Activated CD8-positive, alpha-beta T cell treated with anti-CD3 and anti-CD28 coated beads, Interleukin-2, amount 10 ng/mL, durations not matched to agents 7 days and 5 days (primary cell): ENCODE measurements at places on chromosomes 16 and 17. TPM values are rescaled to one million over a fixed set of nuclear protein-coding genes. Genes with fewer than 3 reads are reported as not detected.

The SCGB1C2 gene
- total RNA-seq: not detected

DNA sequence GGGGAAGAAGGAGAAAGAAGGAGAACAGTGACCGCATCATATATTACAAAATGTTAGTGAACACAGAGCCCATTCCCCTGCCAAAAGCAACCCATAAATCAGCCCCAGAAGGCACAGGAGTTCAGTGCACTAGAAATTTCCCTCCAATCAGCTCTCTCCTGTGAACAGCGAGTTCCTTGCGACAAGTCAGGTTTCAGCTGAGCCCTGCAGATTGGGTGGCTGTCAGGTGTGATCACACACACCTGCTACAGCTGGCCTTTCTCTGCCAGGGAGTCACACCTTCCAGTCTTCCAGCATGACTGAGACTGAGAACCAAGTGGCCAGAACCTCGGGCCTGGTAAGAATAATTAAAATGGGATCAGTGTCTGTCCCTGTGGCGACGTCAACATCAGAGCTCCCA, 60.2 kb downstream of the SHISA9 start:
- DNase-seq: no peak

DNA sequence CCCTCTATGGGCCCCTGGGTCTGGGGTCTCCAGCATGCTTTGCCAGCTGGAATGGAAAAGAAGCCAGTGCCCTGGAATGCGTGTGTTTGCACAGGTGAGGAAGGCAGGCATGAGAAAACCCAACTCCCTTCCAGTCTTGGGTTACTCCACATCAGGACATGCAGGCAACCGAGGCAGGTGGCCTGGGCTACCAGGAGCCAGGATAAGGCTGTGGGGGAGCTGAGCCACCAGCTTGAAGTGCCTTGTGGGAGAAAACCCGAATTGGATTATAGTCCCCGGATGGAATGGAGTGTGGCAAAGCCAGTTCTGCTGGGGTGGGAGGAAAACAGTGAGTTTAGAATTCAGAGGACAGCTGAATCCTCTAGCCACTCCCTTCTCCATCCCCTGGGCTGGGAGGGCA, 7.2 kb downstream of the SRCIN1 start:
- DNase-seq: peak; percentile 45

DNA sequence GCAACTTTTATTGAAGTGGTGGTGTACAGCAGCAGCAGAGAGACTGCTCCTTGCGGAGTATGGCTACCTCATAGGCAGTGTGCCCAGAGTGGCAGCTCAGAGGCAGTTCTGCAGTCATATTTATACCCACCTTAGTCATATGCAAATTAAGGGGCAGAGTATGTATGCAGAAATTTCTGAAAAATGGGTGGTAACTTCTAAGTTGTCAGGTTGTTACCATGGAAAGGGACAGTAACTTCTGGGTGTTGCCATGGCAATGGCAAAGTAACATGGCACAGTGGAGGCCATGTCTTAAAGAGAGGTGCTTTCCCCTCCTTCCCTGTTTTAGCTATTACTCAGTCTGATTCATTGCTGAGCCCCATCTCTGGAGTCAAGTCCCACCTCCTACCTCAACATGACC, 53.4 kb downstream of the MEOX1 start:
- DNase-seq: no peak

DNA sequence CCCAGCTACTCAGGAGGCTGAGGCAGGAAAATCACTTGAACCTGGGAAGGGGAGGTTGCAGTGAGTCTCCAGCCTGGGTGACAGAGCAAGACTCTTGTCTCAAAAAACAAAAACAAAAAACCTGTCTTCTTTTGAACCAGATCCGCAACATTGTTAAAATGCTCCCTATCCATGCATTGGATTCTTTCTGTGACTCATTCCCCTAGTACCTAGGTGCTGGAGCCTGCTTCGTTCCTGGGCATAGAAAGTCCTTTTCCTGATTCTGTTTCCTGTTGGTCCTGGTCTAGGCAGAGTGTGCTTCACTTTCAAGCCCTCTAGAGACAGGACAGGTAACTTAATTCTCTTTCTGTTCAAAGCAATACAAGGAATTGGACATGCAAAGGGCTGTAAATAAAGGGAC, 5.2 kb downstream of the EPN2 start:
- DNase-seq: no peak

GRCh38 chr17:16521070-16521727, 29.2 kb upstream of the LRRC75A start:
- peak; percentile 81 for DNase-seq
